ENCODE measurements at places on chromosomes 3 and 15.

- DNase-seq = no peak
Observed at GRCh38 chr15:39434751-39435238, 146.1 kb upstream of the THBS1 start.

DNA sequence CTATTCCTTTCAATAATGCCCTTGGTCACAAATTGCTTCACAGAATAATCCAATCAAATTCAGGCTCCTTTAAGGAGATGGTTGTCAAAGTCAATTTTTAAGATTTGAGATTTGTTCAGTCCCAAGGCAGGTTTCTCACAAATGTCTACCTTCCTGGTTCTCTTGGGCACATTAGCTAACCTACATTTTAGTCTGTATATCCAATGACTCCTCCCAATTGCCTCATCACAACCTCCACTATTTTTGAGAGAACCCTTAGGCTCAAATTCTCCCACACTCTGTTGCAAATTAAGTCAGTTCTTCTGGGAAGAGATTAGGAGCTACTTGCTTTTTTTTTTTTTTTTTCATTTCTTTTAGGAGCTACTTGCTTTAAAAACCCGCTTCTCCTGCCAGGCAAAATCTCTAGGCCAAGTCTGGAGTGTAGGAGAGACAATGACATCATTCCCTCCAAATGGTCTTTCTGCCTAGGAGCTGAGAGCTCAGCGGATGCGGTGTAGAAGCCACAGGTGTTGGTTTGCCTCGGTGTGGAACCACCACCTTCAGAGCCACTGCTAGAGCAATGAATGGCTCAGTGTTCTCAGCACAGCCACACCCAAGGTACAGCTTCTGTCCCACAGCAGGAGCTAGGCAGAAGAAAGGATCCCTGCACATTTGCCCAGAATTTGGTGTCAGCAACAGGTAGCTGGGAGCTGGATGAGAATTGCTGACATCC lies 10.0 kb upstream of the INO80 start:
- no peak for DNase-seq

DNA sequence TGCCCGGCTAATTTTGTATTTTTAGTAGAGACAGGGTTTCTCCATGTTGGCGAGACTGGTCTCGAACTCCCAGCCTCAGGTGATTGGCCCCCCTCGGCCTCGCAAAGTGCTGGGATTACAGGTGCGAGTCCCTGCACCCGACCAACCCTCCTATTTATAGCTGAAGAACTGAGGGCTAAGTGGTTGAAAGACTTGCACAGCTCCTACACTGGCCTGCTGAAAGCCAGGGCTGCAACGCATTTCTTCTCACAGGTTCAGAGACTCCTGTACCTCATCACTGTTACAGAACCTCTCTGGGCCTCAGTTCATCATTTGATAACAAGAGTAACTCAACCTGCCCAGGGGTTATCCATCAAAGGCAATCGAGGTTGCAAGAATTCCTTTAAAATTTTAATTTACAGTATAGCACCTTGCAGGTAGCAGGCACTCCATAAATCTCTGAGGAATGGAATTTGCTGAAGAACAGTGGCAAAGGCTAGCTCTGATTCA lies 626.5 kb upstream of the TBL1XR1 start:
- no peak for DNase-seq

GRCh38 chr15:66212563-66212921 lies 41.0 kb downstream of the MEGF11 start:
- DNase-seq = peak; percentile 3

DNA sequence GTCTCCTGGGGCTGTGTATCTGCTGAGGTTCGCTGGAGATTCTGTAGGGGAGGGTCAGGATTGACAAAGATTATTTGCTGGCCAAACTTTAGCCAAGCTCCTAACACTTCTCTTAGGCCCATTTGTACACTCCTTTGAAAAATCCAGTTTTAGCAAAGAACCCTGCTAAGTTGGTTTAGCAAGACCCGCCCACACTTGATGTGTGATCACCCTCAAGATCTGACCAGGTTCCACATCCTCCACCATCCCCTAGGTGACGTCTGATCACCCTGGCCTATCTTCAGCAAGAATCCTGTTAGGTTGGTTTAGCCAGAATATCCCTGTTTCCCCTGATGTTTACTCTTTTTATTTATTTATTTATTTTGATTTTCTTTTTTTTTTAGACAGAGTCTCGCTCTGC lies 14.8 kb upstream of the SLC35G2 start:
- DNase-seq = no peak

DNA sequence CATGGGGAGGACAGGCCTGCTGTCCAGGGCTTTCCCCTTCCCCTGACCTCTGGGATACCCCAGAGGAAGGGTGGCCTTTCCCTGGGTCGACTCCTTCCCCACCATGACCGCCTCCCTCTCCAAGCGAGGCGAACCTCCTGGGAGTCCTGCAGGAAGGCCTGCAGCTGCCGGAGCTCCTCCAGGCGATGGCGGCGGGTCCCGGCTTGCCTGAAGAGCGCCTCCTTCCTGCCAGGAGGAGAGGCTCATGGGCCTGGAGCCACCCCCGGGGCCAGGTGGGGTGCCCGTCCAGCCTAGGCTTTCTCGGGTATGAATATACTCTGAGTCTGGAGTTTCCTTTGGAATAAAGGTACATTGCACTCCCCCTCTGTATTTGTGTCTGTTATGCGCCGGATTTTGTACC lies 20.1 kb downstream of the PLA2G4B start:
- DNase-seq = no peak

DNA sequence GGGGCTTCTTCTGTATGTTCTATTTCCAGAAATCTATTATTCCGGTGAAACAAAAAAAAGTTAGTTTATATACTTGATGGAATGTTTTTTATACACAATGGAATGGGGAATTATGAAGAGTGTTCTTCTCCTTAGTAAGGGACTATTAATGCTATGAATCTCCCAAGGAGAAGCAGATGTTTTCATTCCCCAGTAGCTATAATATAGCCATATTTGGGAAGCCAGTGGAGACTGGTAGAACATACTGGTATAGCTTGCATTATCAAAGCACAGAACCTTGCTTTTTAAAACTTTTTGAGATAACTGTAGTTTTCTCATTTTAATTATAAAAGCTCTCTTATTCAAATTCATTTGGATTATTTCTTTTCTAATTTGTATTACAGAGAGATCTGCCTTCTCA lies 38.3 kb downstream of the ADGRG7 start:
- no peak for DNase-seq

DNA sequence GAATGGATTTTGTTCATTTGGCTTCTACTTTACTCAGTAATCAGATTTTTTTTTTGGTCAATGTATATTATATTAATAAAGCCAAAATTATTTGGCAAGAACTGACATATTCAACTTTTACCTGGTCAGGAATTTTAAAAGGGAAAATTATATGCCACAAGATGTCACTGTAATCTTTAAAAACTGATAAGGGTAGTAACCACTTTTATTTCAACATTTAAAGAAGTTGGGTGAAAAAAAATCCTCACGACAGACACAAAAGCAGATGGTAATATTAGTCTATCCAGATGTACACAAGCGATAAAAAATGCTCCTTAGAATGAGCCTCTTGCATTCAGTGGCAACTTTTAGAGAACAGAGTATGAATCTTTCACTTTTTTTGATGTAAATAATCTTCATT lies 101.9 kb downstream of the SERPINI1 start:
- DNase-seq = no peak

- no peak for DNase-seq
Observed at GRCh38 chr3:36635731-36636130, 128.6 kb downstream of the DCLK3 start.

GRCh38 chr3:49912881-49913281 lies 9.2 kb upstream of the MST1R start:
- no peak for DNase-seq

- DNase-seq = no peak
Observed at GRCh38 chr15:40739854-40740253, 15.2 kb downstream of the RMDN3 start.

DNA sequence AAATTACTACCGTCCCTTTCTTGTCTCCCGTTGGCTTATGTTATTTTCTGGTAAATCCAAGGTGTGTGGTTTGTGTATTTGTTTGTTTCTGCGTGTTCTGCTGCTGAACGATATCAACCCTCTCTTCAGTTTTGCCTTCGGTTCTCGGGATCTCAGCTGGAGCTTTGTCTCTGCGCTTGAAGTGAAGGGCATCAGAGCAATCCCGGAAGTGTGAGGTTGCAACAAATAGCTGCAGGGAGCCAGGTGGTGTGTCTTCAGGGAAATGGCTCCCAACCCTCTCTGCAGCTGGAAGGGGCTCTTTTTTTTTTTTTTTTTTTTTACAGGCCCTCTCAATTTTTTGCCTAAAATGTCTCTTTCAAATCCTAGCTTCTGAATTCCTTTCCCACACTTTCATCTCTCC lies 116.4 kb upstream of the RGMA start:
- peak; percentile 19 for DNase-seq

Measured in thymus (tissue), 14 donors.